ENCODE measurements at places on chromosomes 11 and 22. TPM values are rescaled to one million over a fixed set of nuclear protein-coding genes. Genes with fewer than 3 reads are reported as not detected.

The TRIM51 gene
- total RNA-seq, result not detected

The KCNJ11 gene
- total RNA-seq, result not detected

The C1QTNF4 gene
- not detected for total RNA-seq

The TBX10 gene
- not detected for total RNA-seq

The C11orf42 gene
- not detected for total RNA-seq

The CLCF1 gene
- 1.5 TPM for total RNA-seq

The UBQLNL gene
- 0.36 TPM for total RNA-seq

The ALDH3B1 gene
- 12.5 TPM for total RNA-seq

The NRIP3 gene
- 4.3 TPM for total RNA-seq

The PKP3 gene
- 1.3 TPM for total RNA-seq

The ZNF280B gene
- 0.45 TPM for total RNA-seq

The AIFM3 gene
- 0.45 TPM for total RNA-seq

The CCDC89 gene
- total RNA-seq, result 7.9 TPM

The DDX10 gene
- 15.7 TPM for total RNA-seq

The SHANK3 gene
- 0.90 TPM for total RNA-seq

The KLHL35 gene
- total RNA-seq, result 3.8 TPM

The MSANTD4 gene
- 36.5 TPM for total RNA-seq

The KREMEN1 gene
- 5.7 TPM for total RNA-seq

The CXCR5 gene
- not detected for total RNA-seq

The VWA5A gene
- total RNA-seq, result 20.5 TPM

The MAPK8IP1 gene
- 8.1 TPM for total RNA-seq

The F2 gene
- total RNA-seq, result not detected

The BIRC2 gene
- 75.3 TPM for total RNA-seq

The ZNF408 gene
- total RNA-seq, result 9.3 TPM

The DAGLA gene
- 4.2 TPM for total RNA-seq

The PAX6 gene
- total RNA-seq, result 0.63 TPM

The GRAP2 gene
- not detected for total RNA-seq
